NCI-H526 (cell line): ENCODE measurements at places on chromosomes 13 and 19.
A peak's percentile ranks its signal among the peaks of the same experiment; 100 is the strongest.

GRCh38 chr19:34985249-34986022 is 14.7 kb upstream of the GRAMD1A start:
- DNase-seq = no peak

GRCh38 chr19:7469669-7470285 is 19.1 kb downstream of the PEX11G start:
- no peak for DNase-seq

- no peak for DNase-seq
These were observed 10.0 kb downstream of the CALM3 start for GRCh38 chr19:46610851-46611770.

GRCh38 chr13:53301449-53301848 is 272.8 kb downstream of the OLFM4 start:
- DNase-seq = no peak

GRCh38 chr13:114173745-114174144 is 5.3 kb upstream of the CFAP97D2 start:
- DNase-seq = no peak

GRCh38 chr13:106145997-106146864 is 389.2 kb downstream of the EFNB2 start:
- no peak for DNase-seq

GRCh38 chr13:20402881-20403280 is 122.8 kb downstream of the CRYL1 start:
- DNase-seq = no peak

DNA sequence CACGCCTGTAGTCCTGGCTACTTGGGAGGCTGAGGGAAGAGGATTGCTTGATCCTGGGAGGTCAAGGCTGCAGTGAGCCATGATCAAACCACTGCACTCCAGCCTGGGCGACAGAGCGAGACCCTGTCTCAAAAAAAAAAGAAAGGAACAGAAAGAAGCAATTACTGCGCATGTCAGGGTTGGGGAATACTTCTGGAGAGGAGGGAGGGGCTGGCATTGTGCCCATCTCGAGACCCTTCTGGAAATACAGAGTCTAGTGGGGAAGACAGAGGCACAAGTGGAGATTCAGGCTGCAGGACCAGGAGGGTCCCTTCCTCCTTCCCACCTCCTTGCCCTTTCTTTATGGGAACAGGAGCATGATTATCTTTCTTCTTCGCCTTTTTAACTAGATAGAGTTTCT is 30.8 kb downstream of the PRR22 start:
- no peak for DNase-seq

- DNase-seq = no peak
These were observed 426.8 kb upstream of the SLITRK5 start for GRCh38 chr13:87244256-87244890.

GRCh38 chr13:24887759-24888158 is 123.8 kb downstream of the RNF17 start:
- DNase-seq = no peak

DNA sequence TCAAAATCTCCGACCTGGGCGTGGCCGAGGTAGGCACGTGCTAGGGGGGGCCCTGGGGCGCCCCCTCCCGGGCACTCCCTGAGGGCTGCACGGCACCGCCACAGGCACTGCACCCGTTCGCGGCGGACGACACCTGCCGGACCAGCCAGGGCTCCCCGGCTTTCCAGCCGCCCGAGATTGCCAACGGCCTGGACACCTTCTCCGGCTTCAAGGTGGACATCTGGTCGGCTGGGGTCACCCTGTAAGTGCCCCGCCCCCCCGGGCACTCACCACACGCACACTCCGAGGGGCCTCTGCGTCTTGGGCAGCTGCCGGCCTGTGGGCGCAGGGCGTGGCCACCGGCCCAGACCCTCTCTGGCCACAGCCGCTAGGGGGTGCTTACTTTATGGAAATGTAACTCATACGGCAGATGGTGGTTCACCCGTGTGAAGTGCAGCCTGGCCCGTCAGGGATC is 14.9 kb downstream of the STK11 start:
- peak; percentile 56 for DNase-seq

- no peak for DNase-seq
These were observed 32.3 kb downstream of the ARHGEF18 start for GRCh38 chr19:7381073-7381390.

DNA sequence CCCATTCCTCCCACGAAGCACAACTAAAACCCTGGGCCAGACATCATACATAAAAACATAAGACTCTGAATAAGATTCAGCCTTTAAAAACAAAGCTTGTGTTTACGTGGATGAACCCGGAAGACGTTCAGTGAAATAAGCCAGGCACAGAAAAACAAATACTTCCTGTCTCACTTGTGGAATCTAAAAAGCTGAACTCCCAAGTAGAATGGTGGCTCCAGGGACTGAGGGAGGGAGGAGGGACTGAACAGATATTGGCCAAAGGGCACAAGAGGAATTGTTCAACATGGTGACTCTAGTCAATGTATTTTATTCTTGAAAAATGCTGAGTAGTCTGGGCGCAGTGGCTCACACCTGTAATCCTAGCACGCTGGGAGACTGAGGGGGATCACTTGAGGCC is 35.7 kb upstream of the TPM4 start:
- no peak for DNase-seq

- no peak for DNase-seq
These were observed 58.1 kb downstream of the EDNRB start for GRCh38 chr13:77860507-77860981.

GRCh38 chr13:53150568-53150967 is 122.0 kb downstream of the OLFM4 start:
- no peak for DNase-seq

DNA sequence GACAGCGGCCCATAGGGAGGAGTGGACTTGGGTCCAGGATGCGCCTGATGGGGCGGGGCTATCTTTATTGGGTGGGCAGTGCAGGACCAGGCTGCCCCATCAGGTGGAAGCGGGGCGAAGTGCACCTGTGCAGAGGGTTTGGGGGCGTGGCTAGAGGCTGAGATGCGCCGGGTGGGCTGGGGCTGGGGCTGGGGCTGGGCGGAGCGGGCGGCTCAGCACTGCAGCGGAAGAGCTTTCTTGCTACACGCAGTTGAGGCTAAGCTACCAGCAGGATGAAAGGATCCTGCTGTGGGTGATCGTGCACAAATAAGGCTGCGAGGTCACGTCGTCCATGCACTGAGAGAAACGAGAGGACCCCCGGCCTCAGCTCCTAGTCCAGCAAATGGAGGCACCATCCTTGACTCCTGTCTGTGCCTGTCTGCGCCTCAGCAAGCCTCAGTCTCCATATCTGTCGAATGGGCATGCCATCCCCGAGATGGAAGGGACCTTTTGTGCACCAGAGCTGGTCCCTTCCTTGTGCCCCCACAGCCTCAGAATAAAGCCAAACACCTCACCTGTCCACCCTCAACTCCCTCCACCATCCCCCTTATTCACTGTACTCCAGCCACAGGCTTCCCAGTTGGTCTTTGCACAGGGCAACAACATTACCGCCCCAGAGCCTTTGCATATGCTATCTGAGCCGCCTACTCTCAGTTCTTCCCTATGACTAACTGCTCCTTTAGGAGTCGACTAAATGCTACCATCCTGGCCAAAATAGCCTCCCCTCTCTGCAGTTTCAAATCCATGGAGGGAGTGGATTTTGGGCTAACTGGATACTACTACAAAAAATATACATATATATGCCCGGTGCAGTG is 21.0 kb upstream of the HOMER3 start:
- peak; percentile 70 for DNase-seq

DNA sequence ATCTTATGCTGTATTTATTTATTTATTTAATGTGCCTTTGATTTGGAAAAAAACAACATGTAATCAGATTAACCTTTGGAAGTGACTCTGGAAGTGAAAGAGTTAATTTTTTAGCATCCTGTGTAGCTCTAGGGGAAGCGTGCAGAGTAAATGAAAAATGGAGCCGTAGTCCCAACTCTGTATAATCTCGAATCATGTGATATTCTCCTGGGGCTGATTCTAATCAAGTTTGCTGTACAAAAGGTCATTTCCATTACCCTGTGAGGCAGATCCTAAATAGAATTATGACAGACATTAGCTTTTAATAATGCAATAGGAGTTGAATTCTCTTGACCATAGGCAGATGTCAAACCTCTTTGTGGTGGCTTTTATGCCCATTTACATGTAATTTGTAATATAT is 238.6 kb upstream of the CSNK1A1L start:
- no peak for DNase-seq

- DNase-seq = peak; percentile 43
These were observed 193.0 kb upstream of the NBEA start for GRCh38 chr13:34749046-34749445.

DNA sequence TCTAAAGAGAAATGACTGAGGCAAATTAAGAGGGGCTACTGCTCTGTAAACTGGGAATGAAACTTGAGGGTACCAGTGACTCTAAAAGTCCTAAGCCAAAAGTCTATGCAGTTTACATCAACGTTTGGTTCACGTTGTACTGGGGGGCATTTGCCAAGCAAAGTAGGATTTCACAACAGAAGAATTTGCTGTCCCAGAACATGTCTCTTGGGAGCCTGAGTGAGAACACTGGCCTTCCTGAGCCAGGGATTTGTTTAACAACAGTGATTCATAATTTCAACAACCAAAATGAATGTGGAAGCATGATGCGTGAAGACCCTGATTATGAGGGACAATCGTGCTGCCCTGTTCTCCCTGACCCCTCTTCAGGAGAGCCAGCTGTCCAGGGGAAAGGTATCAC is 178.0 kb downstream of the OXGR1 start:
- no peak for DNase-seq

DNA sequence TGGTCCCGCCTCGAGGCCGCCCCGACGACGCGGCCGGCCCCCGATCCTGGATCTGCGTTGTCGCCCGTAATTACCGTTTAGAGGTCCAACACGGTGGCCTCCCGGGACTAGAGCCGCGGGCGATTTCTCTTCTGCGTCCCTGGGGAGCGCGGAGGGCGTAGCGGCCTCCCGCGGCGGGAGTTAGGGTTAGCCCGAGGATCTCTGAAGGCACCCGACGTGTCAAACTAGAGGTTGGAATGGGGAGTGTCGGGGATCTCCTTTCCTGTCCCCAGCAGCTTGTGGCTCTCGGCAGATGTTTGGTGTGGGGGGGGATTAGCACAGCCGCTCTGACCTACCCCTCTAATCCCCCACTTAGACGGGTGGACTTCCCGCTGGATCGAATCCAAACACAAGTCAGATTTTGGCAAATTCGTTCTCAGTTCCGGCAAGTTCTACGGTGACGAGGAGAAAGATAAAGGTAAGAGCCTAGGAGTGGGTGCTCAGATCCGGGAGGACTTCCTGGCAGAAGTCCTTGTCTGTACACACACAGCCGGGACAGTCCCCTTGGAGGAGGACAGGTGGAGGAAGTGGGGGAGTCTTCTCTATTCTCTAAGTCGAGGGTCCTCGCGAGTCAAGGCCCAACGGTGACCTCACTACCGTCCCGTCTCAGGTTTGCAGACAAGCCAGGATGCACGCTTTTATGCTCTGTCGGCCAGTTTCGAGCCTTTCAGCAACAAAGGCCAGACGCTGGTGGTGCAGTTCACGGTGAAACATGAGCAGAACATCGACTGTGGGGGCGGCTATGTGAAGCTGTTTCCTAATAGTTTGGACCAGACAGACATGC is 581 bp downstream of the CALR start:
- no peak for DNase-seq

DNA sequence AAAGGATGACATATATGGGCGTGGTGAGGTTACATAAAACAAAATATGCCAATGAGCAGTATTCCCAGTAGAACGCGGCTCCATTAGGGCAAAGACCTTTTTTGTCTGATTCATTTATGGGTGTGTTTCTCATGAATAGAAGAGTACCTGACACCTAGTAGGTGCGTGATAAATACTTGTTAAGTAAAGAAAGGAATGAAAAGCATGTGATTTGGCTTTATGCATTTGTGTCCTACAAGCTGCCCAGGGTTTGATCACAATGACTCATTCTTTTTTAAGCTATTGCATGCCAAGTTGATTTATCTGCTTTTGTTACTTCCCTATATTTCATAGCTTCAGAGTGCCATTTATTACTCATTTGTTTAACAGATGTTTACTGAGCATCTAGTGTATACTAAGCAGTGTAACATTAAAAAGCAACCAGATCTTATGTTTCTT is 19.1 kb upstream of the KCTD4 start:
- DNase-seq = no peak

DNA sequence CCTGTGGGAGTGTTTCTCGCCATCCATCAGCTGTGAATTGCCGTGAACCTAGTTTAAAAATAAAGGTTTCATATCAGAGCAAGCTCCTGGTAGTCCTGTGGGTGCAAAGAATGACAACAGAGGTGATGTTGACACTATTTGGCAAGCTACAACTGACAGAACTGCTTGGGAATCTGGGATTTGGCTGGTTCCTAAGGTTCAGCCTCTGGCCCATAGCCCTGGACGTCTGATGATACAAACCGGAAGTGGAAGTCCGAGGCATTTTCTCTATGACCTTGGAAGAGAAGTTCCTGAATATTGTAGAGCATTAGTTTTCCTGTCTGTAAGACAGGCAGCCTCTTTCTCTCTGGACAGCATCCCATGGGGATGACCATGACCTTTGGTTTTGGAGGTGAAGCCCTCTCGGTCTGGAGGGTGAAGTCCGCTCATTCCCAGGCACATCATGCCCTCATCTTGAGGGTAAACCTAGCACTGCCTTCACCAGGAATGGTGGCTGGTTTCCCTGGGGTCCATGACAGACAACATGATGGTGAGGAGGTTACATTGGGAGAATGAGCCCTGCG is 29.1 kb downstream of the GATAD2A start:
- DNase-seq = no peak

- DNase-seq = no peak
These were observed 1445.9 kb downstream of the PCDH9 start for GRCh38 chr13:65784088-65784816.

DNA sequence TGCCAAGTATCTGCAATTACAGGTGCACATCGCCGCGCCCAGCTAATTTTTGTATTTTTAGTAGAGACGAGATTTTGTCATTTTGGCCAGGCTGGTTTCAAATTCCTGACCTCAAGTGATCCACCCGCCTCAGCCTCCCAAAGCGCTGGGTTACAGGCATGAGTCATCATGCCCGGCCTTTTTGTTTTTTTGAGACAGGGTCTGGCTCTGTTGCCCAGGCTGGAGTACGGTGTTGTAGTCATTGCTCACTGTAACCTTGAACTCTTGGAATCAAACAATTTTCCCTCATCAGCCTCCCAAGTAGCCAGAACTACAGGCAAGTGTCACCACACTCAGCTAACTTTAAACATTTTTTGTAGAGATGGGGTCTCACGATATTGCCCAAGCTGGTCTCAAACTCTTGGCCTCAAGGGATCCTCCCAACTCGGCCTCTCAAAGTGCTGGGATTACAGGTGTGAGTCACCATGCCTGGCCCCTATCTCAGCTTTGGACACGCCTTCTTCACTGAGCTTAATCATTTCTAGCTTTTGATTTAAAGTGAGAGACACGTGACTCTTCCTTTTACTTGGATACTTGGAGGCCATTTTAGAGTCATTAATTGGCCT is 4.0 kb upstream of the IRGC start:
- no peak for DNase-seq

GRCh38 chr13:95060014-95060519 is 241.2 kb downstream of the ABCC4 start:
- DNase-seq = no peak
